MM.1S (cell line): ENCODE measurements at places on chromosomes 12 and 14.

DNA sequence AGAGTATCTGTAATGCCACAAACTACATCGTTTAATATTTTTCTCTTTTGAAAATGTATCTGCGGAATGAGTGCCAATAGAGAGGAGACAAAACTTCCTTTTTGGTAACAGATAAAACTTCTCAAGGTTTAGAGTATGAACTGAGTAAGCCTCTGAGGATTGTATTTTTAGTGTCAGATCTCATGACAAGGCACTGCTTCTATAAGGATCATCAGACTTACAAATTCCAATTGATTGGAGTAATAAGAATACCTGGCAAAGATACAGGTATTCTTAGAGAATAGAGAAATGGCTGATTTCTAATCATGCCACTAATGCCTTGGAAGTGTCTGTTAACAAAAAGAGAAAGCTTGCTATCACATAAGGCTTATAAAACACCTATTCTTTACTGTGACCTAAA is 45.3 kb downstream of the SLC35F4 start:
- DNase-seq = no peak

DNA sequence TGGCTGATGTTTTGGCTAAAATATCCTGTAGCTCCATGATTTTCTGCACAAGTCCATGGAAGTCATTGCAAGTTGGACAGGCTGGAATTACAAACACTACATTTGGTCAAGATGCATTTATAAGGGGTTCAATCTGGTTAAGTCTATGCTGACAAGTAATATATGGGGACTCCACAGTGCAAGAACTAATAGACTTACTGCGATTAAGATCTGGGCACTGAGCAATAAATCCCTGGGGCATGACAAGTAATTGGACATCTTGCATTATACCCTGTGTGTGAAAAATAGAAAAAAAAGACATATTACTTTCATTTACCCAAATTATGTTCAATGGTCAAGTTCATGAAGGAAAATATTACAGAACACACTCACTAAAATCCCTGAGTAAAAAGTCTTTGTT is 99.1 kb downstream of the NELL2 start:
- DNase-seq = no peak

DNA sequence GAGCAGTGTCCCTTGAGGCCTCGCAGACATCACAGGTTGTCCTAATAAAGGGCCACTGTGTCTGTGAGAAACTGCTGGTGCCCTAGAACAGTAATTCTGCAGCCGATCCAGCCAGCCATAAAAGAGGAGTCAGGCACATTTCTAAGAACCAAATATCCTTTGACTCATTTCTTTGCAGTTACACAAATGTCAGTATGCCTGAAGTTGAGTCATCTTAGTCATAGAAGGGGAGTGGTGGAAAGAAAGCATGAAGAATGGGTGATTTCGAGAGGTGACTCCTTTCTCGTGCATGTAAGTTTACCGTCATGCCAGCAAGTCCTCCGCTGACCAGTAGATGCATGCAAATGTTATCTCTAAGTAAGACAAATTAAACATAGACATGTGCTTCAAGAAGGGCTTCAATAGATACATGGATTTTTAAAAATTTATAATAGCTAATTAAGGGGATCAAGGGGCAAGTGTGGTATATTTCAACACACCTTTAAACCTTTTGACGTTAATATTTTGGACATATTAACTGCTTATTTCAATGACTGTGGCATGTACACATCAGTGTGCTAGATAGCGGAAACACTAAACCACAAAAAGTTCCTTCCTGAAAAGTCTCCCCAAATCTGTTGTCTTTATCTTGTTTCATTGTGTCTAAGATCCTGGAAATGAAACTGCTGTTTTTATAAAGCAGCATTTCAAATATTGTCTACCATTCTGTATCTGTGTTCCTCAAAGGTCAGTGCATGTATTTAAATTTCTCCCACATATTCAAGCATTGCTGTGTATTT is 497.4 kb downstream of the NPAS3 start:
- peak; percentile 7 for DNase-seq

GRCh38 chr12:80756875-80757274 is 40.2 kb downstream of the MYF5 start:
- no peak for DNase-seq

DNA sequence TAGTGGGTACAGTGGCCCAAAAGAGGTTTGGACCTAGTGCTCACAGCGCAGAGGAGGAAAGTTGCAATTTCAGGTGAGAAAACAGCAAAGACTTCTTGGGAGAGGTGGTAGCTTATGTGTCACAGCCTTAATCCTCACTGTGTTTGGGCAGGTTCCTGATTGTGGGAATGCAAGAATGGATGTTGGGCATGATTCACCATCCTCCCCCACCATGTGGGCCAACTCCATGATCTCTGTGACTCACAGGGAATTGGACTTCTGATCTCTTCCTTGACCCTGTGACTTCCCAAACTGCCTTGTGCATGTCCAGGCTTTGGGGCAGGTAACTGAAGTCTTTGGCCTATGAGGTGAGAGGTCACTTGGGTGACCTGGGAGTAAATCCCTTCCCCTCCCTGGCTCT is 1.8 kb upstream of the CHST11 start:
- no peak for DNase-seq

DNA sequence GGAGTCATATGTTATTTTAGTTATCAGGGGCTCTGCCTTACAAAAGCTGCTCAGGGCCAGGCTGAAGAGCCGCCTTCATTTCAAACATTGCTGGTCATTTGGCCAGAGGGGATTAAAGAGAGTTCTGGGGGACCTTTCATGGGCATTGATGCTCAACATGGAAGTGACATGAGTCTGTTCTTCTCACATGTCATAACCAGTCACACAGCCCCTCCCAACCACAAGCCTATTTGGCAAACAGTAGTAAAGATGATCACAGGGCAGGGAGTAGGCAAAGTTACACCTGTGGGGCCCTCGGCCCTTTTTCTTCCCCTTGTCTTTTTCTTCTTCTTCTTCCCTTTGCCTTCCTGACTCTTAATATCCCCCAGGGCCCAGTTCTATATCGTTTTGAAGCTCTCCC is 33.3 kb downstream of the CFAP54 start:
- no peak for DNase-seq

- DNase-seq = no peak
These were observed 55.3 kb downstream of the RBM19 start for GRCh38 chr12:113910751-113911272.

- no peak for DNase-seq
These were observed 5.3 kb downstream of the NUAK1 start for GRCh38 chr12:106133136-106134087.

DNA sequence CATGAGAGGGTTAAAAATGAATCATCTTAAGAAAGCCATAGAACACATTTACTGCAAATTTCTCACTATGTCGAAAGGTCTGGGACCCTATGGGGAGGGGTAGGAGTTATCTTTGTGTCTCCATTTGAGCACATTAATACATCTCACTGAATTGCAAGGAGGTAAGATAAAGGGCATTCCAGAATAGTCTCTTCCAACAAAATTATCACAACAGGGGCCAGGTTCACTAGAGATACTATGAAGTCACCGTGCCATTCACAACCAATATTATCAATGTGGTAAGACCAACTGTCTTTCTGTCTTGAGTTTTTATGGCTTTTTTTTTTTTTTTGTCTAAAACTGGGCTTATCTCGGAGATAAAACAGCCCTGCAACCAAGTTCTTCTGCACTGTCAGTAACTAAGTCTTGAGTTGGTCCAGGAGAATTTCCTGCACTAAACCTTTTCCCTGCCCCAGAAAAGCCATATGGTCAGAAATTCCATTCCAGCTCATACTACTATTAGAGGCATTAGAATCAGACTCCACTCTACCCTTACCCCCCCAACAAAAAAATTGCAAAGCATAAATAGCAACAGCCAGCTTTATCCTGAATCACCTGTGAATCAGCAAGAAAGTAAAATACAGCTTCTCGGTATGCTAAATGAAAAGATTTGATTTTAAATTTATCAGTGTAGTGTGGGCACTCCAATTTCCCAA is 79.7 kb downstream of the PTPRR start:
- DNase-seq = no peak

- no peak for DNase-seq
These were observed 6.9 kb downstream of the C12orf75 start for GRCh38 chr12:105337391-105337790.

DNA sequence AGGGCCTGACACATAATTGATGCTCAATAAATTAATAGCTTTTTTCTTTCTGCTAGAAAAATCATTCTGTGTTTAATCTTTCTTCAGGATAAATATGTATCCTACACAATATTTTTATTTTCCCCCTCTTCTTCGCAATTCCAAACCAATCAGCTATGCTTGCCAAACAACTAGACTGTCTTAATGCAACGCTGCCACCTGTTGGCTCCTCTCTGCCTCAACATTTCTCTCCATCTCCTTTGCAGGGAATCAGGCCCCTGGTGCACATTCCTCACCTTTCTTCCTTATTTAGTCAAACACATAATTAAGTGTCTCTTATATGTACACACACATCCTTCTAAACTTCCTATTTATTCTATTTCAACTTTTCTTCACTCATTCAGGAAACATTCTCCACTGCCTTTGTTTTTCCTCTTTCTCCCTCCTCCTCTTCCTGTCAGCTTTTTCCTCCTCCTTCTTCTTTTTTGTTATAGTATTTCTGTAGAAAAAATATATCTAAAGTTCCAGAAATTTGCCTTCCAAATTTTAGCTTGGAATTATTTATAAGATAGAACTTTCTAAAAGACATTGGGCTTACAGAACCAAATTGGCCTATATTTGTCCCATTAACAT is 406.0 kb downstream of the PRKD1 start:
- no peak for DNase-seq

DNA sequence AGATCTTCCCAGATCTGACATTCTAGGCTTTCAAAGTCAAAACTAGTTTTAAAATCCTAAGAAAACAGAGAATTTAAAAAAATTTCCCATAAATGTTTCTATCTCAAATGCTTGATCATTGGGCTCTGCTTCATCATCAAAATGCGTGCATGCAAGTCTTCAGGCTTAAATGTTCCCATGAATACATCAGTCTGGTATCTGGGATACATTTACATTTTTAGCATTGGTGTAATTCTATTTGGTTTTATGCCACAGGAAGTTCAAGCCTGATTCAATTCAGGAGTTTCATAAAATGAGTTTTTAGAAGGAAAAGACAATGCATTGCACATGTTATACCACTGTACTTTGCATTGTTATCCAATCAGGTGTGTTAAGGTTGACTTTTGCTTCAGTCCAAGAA is 336.4 kb downstream of the PCNX1 start:
- no peak for DNase-seq

DNA sequence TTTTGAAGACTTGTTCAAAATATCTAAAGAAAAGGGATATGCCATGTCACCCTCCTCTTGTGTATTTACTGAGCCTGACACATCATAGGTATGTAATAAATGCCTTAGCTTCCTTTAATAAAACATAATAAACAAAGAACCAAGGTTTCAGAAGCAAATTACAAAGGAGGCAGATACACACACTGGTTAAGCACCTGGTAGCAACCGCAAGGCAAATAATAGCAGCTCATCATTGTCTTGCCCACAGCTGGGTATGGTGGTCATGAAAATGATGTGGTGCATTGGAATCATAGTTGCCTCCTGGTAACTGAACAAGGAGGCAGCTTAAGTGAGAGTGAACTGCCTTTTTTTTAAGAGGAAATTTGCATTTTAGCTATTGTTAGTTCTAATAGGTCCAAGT is 39.0 kb downstream of the PAX9 start:
- peak; percentile 74 for DNase-seq

GRCh38 chr12:38983117-38983571 is 77.8 kb upstream of the CPNE8 start:
- no peak for DNase-seq

- DNase-seq = no peak
These were observed 21.4 kb downstream of the BCL2L14 start for GRCh38 chr12:12091977-12092663.

- no peak for DNase-seq
These were observed 24.0 kb downstream of the GSG1 start for GRCh38 chr12:13079440-13079906.

- no peak for DNase-seq
These were observed 47.2 kb upstream of the KITLG start for GRCh38 chr12:88627501-88627900.
